CD4-positive, alpha-beta T cell treated with Interleukin-6 at 100 ng/mL for 8 hours (primary cell): ENCODE measurements at places on chromosomes 1 and 21.

DNA sequence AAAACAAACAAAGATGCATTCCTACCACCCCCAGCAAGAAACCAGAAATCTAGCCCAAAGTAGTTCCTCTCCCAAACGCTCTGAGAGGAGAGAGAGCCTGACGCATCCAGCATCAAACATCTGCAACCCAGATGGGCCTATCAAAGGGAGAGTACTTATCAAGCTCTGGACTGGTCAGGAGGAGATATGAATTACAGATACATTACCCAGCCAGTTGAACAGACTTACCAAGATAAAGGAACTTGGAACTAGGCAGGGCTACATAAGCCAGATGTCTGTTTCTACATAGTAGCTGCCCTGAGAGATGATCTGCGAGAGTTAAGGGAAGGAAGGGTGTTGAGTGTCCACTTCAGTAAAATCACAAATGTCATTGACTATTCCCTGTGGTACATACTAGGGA, 138.4 kb downstream of the PAPPA2 start:
- no peak for DNase-seq

DNA sequence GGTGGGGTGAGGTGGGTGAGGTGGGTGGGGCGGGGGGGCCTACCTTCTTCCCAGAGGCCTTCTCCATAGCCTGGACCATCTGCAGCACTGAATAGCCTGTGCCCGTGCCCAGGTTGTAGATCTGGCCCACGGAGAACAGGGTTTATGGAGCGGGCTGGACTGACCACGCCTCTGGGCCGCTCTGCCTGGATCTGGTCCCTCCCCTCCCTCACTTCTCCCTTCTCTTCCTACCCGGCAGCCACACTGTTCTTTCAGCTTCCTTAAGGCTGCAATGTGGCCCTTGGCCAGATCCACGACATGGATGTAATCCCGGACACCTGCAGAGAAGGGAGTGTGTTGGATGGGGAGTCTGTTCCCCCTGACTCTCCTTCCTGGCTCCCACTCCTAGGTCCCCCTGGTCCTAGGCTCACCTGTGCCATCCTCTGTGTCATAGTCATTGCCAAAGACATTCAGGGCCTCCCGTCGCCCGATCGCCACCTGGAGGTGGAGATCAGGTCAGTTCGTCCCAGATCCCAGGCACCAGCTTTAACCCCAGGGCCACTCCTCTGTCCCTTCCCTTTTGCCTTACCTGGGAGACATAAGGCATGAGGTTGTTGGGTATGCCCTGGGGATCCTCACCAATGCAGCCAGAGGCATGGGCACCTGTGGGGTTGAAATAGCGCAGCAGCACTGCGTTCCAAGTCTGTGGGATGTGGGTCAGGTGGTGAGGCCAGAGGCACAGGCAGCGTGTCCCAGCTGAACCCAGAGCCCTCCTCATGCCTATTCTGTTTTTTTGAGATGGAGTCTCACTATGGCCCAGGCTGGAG, 3.9 kb downstream of the GALE start:
- DNase-seq, result no peak

- no peak for DNase-seq
Observed at GRCh38 chr1:232694475-232694874, 64.5 kb upstream of the SIPA1L2 start.

DNA sequence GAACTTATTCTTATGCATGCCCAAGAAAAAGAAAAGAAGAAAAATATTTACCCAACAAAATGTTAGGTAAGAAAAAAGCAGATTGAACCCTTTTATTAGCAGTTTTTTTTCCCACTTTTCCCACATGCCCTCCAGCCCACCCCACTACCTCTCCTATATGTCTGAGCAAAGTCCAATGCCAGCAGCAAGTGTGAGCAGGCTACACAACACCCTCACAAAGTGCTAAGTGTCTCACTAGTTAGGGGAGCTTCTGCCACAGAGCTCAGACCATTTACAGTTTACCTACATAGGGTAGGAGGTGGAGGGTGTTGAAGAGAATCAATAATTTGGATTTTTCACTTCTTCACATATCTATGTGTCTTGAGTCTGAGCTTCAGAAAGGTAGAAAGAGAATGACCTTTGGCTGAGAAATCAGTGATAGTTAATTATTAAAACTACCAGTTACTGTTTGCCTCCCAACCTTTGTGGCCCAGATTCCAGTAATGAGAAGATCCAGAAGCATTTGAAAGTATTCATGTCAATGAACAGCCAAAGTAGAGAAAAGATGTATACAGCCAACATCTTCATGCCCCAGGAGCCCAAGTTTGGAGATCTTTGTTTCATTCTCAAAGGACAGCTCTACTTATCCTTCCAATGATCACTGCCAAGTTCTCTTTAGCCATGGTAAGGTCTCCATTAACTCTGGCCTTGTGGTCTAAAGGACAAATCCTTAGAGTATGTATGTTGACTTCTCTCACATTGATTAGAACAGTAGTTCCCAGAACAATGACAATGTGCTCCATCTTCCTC, 26.2 kb downstream of the OR10J5 start:
- DNase-seq, result no peak

DNA sequence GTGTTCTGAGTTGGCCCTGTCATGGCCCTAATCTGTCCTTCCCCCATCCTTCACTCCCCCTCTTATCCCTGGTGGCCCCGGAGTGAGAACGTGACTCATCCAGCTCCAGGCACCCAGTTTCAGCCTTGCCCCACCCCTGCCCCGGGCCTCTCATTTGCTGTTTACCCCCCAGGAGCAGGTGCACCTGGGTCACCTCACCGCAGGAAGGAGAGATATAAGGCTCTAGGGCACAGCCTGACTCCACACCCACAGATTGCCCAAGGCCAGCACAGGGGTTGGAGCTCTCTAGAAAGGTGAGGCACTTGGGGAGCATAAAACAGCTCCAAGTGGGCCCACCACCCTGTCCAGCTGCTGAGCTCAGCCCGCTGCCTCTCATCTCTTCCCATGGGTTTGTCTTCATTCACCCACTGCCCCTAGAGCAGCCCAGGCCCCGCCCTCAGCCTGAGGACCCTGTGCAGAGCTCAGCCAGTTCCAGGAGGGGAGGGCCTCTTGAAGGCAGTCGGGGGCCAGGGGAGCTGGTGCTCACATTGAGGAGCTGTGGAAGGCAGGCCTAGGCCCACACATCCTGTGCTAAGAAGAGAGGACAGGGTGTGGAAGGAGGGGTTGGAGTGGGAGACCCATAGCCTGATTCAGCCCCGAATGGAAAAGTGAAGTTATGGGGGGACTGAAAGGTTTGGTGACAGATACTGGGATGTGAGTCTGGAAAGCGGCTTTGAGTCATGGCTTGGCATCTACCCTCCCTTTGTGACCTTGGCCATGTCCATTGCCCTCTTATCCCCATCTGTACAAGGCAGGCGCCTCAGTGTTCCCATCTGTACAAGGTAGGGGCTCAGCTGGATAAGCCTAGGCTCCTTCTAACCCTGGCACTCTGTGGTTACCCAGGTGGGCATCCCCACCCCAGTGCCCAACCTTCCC, 16.1 kb upstream of the GPR37L1 start:
- no peak for DNase-seq

DNA sequence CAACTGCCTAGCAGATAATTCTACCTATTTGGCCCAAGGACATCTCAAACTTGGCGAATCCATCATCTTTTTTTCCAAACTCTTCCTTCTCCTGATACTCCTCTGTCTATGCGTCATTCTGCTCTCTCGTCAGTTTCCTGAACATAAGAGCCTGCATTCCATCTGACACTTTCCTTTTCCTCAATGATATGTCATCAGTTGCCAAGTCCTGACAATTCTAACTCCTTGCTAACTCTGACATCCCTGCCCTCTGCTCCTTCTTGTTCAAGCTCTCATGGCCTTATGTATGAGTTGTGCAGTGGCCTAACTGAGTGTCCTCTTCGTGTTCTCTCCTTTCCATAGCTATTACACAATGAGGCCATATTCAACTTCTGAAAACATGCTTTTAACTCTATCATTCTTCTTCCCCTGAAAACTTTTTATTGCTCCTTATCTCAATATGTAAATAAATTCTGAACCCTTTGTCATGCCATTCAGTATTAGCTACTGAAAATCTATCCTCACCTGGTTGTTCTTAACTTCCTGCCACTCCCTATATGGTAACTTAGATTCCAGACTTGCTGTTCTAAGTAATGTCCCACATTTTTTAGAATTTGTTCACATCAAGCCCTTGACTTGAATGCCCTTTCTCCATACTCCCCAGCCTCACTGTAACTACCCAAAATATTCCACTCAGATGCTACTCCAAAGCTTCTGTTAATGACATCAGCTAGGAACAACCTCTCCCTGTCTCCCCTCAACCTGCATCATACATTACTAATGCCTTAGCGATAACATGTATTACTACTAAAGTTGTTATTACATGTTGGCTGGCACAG, 11.5 kb downstream of the PALMD start:
- DNase-seq, result no peak

GRCh38 chr1:40593449-40594186, 62.2 kb downstream of the ZNF684 start:
- DNase-seq, result no peak

DNA sequence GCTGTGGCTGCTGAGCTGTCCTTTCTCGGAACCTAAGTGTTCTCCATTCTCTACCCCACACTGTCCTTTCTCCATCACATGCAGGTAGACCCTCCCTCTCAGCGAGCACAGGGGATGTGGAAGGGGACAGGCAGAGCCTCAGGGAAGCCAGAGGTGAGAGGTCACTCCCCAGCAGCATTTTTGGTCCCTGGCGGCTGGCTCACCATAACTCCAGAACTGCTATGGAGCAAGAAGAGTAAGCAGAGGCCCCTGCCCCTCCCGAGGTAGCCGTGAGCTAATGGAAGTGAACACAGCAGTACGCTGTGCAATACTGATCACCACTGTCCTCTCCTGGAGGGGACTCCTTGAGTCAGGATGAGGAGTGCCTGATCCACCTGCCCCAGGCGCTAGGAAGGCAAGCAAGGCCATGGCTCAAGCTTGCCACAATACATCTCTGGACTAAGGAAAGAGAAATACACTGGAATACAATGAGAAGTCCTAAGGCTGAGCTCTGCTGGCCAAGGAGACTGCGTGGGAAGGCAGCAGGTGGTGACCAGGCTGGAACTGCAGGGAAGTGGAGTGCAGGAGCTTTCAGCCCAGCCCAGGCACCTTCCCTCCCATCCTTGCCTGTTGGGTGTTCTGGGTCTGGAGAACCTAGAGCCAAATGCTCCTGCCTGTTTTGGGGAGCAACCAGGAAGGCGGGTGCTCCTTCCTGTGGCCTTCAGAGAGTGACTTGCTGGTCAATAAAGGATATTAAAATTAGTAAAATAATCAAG, 96.2 kb downstream of the LAMC2 start:
- DNase-seq, result no peak

- DNase-seq, result no peak
Observed at GRCh38 chr1:11101347-11101746, 1.7 kb upstream of the EXOSC10 start.

- no peak for DNase-seq
Observed at GRCh38 chr1:219550201-219550600, 62.7 kb downstream of the ZC3H11B start.

DNA sequence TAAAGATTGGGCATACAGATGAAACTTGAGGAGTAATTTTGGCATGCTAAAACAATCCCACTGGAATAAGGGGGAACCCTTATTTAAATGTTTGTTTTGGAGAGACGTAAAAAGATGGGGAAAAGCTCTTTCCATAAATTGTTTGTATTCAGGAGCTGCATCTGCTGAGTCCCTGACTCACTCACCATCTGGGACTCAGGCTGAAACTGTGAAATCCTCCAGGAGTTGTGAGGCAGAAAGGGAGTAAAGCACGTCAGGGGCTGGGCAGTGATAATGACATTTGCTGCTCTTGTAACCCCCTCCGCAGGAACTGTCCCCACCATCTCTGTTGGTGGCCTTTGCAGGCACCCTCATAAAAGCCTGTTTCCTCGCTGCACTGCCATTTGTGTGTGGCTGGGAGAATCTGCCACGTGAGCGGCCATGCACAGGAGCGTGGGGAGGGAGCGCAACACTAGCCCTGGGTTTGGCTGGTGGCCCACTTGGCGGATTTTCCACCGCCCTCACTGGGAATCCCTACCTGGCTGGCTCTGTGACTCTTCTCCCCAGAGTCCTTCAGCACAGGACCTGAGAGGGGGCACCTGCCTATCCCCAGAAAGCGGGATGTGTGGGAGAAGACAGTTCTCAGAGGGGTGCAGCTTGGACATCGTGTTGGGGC, 45.3 kb downstream of the ZSCAN20 start:
- no peak for DNase-seq

DNA sequence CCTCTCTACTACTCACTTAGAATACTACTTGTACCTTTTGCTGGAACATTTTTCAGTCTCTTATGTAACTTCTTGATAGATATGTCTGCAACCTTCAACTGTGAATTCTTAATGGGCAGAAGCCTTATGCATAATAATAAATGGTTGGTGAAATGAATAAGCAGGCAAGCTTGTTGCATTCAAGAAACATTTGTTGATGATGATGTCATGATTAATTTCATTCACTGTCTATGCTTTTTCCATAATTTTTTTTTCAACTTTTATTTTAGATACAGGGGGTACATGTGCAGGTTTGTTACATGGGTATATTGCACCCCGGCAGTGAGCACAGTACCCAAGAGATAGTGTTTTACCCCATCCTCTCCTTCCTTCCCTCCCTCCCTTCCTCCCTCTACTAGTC, 48.0 kb downstream of the SIPA1L2 start:
- no peak for DNase-seq

- no peak for DNase-seq
Observed at GRCh38 chr21:29367335-29367734, 68.6 kb downstream of the BACH1 start.

GRCh38 chr1:177800400-177801088, 169.3 kb downstream of the SEC16B start:
- no peak for DNase-seq

DNA sequence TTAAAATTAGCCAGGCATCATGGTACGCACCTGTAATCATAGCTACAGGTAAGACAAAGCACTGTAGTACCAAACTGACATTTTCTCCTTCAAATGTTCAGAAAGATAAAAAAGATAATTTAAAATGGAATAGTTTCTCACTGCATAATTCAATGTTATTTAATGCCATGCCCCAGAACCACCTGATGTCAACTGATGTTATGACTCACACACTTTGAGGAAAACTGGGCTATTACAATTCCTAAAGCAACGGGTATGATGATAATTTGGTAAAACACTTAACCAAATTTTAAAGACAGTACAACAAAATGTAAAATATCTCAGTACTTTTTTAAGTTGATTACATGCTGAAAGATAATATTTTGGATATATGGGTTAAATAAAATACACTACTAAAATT, 22.9 kb upstream of the PLEKHO1 start:
- DNase-seq, result no peak

DNA sequence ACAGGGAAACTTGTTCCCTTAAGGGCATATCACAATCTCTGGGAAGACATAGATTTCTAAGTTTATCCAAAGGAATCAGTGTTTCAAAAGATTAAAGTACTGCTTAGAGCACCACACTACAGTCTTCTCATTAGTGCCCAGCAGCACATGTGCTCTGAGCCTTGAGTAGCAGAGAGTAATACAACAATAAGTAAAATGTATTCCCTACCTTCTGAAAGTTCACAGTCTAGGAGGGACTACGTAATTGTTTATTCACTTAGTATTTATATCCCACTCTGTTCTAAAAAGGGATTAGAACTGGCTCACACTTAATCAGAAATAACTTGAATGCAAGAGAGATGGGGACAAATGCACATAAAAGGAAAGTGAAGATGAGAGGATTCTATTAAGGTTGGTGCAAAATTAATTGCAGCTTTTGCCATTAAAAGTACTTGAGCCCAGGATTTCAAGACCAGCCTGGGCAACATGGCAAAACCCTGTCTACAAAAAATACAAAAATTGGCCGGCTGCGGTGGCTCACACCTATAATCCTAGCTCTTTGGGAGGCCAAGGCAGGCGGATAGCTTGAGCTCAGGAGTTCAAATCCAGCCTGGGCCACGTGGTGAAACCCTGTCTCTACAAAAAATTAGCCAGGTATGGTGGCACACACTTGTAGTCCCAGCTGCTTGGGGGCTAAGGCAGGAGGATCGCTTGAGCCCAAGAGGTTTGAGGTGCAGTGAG, 9.0 kb downstream of the SYNC start:
- no peak for DNase-seq
